ENCODE measurements at places on chromosomes 5 and 9.

DNA sequence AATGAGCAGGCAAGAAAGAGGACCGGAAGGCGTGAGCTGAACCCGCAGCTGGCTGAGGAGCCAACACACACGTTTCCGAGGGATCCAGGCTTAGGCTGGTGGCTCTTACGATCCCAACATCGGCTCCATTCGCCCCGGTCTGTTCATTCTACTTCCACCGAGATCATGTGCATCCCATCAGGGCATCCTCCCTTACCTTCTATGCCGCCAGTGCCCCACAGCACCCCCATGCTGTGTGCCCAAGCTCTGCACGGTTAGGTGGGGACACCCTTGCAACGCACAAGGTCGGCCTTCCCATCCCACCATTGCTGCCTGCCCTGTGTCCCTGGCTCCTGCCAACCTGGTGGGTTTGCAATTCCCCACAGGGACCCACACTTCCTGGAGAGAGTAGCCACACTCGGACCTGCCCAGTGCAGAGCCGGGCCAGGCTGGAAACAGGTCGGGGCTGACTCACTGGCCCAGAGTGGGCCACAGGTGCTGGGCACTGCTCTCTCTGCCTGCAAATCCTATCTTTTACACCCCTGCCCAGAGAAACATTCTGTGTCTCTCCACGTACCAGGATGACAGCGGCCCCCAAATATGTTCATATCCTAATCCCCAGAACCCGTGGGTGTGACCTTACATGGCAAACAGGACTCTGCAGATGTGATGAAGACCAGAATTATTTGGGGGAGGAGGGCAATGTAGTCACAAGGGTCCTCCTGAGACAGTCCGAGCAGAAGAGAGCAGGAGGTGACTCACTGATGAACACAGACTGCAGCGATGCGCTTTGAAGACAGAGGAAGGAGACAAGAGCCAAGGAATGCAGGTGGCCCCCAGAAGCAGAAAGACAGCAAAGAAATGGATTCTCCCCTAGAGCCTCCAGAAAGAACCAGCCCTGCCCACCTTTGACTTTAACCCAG lies 182.2 kb downstream of the AUH start:
- DNase-seq: no peak

DNA sequence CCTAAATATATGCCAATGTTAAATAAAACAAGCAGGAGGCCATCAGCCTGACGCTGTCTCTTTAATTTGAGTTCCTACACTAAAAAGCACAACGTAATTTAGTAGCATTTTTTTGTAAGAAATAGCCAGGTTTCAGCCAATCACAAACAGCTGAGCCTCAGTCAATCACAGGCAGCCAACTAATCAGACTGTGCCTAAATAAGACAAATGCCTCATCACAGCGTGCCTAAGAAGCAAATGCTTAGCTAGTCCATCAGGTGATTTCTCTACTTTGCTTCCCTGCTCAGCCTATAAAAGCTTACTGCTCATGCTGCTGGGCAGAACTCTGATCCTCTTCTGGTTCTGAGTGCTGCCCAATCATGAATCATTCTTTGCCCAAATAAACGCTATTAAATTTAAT lies 38.3 kb upstream of the RORB start:
- DNase-seq: no peak

DNA sequence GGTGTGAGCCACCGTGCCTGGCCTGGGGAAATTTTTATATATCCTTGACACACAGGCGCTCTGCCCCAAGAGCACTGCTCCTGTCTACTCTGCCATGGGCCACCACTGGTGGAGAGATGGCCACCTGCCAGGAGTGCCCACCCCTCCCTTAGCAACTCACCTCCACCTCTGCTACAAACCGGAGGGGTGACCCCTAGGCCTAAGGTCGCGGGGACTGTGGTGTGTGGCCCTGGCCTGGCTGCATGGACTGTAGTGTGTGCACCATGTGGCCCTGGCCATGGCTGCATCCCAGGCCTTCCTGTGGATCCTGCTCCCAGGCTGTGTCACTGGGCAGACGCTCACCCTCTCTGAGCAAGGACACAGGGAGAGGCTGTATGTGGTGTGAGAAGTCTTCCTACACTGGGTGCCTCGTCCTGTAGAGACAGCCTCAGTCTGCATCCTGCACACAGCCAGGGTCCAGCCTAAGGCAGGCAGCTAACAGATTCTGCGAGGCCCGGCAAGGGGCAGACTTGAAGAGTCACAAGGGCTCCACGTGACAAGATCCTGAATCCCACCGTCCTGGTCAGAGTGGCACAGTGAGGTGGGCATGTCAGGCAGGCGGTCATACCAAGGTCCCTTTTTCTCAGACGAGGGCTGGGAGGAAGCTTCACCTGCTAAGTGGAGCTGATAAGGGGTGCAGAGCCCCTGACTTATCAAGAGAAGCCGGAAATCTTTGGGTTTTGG lies 10.3 kb downstream of the NINJ1 start:
- no peak for DNase-seq

GRCh38 chr5:72244862-72245371 lies 75.1 kb downstream of the MRPS27 start:
- no peak for DNase-seq

- DNase-seq: no peak
Measured at GRCh38 chr5:175159956-175160355, 284.0 kb downstream of the DRD1 start.

DNA sequence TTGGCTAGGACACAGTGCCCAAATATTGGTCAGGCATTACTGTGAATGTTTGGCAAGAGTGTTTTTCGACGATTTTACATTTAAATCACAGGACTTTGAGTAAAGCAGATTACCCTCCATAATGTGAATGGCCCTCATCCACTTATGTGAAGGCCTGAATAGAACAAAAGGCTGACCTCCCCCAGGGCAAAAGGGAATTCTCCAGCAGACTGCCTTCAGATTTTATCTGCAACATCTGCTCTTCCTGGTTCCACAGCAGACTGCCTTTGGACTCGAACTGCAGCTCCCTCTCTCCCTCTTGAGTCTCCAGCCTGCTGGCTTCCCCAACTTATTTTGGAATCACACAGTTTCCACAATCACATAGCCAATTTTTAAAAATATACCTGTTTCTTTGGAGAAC lies 7.1 kb upstream of the TMEM215 start:
- no peak for DNase-seq

DNA sequence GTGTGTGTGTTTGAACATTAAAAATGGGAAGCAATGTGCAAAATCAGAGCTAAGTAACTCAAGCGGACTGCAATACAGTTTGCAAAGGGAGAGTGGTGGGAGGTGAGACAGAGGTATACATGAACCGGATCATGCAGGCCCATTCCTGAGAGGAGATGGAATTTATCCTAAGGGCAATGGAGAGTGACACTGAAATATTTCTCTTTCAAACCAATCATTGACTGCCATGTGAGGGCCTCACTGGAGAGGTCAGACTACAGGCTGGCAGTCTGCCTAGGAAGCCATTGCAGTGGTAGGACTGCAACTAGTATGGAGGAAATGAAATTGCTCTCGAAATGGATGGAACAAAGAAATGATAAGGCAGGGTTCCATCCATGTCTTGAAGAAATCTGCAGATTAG lies 34.8 kb downstream of the TNFSF15 start:
- DNase-seq: no peak

GRCh38 chr5:119285070-119285916 lies 70.5 kb upstream of the TNFAIP8 start:
- DNase-seq: no peak

DNA sequence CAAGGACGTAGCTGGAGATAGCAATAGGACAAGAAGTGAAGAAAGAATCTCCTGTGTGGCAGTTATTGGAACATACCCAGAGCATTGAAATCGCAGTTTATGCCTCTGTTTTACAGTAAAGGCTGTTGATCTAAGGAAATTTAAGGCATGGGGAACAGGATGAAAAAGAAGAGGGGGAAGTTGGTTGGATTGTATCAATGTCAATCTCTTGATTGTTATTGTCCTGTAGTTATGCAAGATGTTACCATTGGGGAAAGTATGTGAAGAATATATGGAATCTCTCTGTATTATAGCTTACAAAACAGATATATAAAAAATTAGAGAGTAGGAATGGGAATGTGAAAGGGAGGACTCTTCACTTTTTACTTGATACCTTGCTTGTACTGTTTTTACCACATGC lies 195.6 kb upstream of the NREP start:
- DNase-seq: no peak

- DNase-seq: no peak
Measured at GRCh38 chr9:86324901-86325300, 29.3 kb downstream of the TUT7 start.

DNA sequence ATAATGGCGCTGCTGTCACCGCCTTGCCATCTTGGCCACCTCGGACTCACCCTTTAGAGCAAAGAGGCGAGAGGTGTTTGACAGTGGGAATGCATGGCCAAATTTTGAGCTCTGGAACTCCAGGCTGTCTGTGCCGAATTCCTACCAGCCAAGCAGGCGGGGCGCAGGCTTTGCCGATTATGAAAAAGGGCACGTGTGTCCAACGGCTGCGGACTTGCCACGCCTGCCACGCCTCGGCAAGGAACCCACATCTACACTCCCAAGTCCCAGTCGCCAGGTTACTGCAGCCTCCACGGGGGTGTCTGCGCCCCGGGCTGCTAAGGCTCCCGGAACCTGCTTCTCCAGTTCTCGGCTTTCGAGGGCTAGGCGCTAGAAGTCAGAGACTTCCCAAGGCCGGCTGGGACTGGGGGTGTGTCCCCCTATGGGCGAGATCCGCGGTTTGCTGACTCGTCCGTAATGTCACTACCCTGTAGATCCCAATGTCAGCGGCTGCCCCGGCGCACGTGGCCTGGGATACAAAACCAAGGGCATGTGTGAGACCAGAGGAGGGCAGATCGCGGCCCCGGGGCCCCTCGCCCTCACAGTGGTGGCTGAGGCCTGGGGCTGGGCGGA lies 2.8 kb downstream of the NPR3 start:
- DNase-seq: no peak

DNA sequence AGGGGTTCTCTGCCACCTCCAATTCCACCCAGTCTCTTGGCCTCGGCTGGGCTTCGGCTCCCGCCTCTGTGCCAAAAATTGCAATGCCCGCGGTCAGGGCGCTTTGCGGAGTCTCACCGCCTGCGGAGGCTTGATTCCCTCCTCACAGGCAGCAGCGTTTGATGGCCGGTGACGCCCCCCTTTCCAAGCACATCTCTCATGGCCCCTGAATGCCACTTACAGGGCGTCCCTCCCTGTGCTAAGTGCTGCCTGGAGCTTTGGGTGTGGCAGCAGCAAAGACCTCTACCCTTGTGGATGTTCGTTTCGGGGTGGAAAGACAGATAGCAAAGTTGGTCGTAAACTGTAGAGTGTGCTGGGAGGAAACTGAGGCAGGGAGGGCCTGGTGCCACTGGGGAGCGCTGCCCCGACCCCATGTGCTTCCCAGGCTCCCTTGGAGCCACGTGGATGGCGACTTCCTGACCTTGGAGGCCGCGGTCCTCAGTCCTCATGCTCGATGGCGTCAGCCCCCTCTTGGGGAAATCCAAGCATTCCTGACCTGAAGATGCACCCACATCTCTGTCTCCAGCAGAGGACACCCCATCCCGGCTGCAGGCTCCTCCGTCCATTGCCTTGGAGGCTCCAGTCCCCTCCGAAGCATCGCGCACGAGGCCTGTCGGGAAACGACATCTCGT lies 249.2 kb upstream of the IRX4 start:
- no peak for DNase-seq

DNA sequence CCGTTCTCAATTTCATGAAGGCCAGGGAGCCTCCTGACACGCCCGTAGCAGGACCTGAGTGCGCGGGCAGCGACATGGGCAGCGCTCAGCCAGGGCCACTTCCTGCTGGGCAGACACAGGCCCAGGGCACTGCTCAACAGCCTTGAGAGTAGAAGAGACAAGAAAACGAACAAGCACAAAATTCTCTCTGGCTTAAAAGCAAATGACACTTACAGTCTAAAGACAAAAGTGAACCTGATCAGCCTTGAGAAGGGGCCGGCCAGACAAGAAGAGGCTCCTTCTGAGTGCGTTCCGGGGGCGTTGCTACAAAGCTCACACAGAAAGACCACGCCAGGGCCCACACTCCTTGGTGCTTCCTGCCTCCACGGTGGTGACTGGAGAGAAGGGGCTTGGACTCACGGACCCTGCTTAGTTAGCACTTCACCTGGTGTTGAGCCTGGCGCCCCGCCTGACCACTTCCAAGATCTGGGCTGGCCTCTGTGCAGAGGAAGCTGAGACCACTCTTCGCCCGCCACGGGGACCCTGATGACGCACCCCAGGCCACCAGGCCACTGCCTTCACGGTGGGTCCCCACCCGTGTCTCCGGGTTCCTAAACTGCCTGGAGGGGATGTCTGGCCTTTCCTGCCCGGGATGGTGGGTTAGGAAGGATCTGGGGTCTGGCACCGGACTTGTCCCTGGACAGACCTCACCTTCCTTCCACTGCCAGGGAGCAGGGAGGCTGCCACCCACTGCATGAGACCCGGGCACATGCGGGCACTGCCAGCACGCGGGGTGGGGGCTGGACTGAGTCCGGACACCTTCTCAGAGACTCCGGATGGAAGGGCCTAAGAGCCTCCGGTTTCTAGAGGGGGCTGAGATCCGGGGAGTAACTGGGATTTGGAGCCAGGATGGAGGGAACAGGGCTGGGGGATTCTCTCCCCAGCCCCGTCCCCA lies 1.3 kb downstream of the SLC12A7 start:
- DNase-seq: no peak

GRCh38 chr5:111201705-111202104 lies 22.5 kb upstream of the CAMK4 start:
- peak; percentile 4 for DNase-seq

- DNase-seq: no peak
Measured at GRCh38 chr5:18553269-18553668, 919.0 kb downstream of the TAF11L14 start.

DNA sequence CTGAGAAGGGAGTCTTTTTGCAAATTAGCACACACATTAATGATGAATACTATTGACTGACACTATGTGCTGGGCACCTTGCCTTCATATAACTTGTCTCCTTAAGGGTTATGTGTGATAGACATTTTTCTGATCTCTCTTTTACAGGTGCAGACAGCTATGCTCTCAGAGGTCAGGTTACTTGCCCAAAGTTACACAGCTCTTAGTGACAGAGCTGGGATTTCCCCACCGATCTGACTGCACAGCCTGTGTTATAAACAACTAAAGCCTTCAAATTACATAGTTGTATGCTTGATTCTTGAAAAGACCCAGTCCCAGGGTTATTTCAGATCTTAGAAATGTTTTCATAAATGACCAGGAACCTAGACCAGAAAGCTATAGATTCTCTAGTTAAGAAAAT lies 462.7 kb downstream of the EBF1 start:
- DNase-seq: no peak

GRCh38 chr9:121574774-121575519 lies 75.3 kb upstream of the GGTA1 start:
- no peak for DNase-seq

GRCh38 chr5:153939101-153939500 lies 99.6 kb downstream of the FAM114A2 start:
- DNase-seq: no peak

Data from activated CD4-positive, alpha-beta T cell treated with anti-CD3 and anti-CD28 coated beads, Interleukin-2, Interleukin-4, amounts not matched to agents 100 ng/mL and 50 ng/mL, durations not matched to agents 16 hours and 8 hours (primary cell).